Kidney (tissue), 22 donors: ENCODE measurements at places on chromosomes 7 and 10. TPM values are rescaled to one million over a fixed set of nuclear protein-coding genes. Genes with fewer than 3 reads are reported as not detected.

CCZ1B gene
- total RNA-seq, result 64.2 TPM

GRCh38 chr7:138137423-138138171, 61.3 kb downstream of the AKR1D1 start:
- no peak for DNase-seq

GRCh38 chr7:69002416-69002815, 595.9 kb upstream of the AUTS2 start:
- no peak for DNase-seq

DNA sequence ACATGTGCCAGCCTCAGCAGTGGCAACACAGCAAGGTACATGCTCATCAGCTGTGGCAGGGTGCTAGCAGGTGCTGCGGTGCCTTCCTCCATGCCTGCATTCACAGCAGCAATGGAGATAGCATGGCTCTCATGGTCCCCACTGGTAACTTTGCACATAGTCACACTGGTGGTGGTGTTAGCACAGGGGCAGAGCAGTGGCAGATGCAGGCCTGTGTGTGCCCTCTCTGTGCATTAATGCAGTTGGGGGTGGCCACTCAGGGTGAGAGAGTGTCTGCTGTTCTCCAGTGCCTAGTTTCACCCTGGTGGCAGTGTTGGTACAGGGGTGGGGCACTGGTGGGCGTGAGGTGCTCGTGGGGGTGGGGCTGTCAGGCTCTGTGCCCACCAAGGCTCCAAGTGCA, 17.7 kb upstream of the PPP1R3A start:
- DNase-seq, result no peak

DNA sequence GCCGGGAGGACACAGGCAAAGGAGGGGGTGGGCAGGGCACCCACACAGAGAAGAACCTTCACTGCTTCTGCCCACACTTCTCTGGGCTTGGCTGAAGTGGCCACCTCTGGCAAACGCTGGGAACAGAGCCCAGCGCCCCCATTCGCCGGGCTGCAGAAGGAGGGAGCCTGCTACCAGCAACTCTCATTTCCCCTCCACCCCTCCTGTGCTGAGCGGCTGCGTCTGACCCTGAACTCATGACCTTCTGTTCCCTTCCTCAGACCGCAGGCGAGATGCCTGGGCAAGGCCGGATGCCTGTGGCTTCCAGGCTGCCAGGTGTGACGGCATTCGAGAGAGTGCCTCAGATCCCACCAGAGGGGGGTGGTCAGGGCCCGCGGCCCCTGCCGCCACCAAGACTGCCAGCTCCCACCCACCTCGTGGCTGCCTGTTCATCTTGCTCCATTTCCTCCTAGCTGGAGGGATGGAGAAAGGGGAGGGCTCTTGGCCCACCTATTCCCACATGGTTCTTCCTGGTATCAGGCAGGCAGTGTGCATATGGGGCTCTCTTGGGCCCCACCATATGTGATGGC, 19.8 kb downstream of the DNAJB12 start:
- DNase-seq, result peak; percentile 89

DNA sequence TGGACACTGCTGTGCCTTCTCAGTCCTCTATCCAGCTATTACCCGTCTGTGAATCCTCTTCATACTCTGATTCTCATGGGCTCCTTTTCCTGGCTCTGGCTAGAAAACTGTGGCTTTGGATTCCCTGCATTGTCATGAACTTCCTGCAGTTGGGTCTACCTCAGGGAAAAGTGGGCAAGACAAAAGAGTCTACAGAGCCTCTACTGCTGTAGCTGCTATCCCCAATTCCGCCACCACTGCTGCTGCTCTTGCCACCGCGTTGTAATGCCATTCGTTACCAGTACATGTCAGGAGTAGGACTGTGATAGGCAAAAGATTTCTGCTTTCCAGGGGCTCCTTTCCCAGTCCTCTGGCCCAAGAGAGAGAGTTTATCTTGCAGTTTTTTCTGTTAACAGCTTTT, 23.9 kb upstream of the PPP1R17 start:
- DNase-seq, result no peak

HOXA5 gene
- total RNA-seq, result 38.0 TPM

NOLC1 gene
- total RNA-seq, result 50.4 TPM

CRHR2 gene
- not detected for total RNA-seq
